ENCODE measurements at places on chromosomes 7 and 10.

GRCh38 chr7:94022550-94022949 lies 18.4 kb upstream of the BET1 start:
- DNase-seq, result no peak

DNA sequence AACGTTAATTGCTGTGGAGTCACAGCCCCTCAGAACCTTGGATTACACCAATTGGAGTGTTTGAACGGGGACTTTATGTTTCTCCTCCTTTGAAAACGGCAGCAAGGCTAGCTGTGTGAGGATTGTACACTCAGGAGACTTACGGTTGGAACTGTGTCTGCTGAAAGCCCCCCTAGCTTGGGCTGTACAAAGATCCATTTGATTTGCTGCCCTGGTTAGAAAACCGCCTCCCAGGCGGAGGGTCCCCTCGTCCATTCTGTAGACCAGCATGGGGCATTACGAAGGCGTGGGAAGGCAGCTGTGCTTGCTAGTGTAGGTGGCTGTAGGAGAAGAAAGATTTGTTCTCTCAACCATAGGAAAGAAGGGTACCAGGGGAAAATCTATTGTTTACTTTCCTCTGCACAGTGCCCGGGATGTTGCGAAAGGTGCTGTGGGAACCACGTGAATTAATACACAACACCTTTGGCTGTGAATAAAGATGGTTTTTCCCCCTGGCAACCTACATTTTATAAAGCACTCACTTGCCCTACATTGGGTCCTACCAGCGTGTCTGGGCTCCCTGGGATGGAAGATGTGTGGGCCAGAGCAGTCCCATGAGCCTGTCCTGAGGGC lies 73.4 kb upstream of the BTBD16 start:
- no peak for DNase-seq

- no peak for DNase-seq
Observed at GRCh38 chr7:81433206-81433605, 336.6 kb downstream of the HGF start.

- DNase-seq, result no peak
Observed at GRCh38 chr7:109873296-109873695, 1217.6 kb upstream of the LRRN3 start.

DNA sequence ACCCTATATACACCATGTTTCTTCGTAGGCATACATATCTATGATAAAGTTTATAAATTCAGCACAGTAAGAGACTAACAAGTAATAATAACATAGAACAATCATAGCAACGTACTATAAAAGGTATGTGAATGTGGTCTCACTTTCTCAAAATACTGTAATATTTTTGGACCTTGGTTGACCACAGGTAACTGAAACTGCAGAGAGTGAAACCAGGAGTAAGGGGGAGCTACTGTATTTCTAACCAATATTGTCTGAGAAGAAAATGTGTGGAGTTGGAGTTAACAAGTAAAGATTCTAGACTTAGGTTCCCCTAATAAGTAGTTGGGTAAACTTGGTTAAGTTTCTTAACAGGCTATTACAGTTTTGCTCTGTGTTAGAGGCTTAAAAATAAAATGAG lies 72.1 kb downstream of the GNAI1 start:
- no peak for DNase-seq

DNA sequence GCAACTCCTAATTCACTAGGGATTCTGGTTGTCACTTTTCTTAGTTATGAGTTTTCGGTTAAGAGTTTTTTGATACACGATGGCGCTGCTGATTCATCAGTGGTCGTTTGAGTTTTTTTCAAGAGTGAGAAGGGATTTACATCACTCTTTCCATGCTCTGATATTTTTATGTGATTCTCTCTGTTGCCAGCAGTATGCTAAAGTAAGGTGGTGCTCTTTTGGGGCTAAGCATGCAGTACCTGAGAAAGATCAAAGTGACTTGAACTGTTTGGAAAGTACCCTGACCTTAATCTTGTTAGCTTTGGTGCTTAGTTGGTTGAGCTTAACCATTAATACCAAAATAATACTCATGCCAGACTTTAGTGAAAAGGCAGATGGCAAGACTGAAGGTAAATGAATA lies 28.1 kb downstream of the STAMBPL1 start:
- DNase-seq, result no peak

GRCh38 chr10:104931612-104932134 lies 290.6 kb downstream of the SORCS3 start:
- DNase-seq, result no peak

- DNase-seq, result no peak
Observed at GRCh38 chr7:28812616-28813015, 145.5 kb downstream of the TRIL start.

- no peak for DNase-seq
Observed at GRCh38 chr7:15839416-15840100, 153.1 kb upstream of the MEOX2 start.

DNA sequence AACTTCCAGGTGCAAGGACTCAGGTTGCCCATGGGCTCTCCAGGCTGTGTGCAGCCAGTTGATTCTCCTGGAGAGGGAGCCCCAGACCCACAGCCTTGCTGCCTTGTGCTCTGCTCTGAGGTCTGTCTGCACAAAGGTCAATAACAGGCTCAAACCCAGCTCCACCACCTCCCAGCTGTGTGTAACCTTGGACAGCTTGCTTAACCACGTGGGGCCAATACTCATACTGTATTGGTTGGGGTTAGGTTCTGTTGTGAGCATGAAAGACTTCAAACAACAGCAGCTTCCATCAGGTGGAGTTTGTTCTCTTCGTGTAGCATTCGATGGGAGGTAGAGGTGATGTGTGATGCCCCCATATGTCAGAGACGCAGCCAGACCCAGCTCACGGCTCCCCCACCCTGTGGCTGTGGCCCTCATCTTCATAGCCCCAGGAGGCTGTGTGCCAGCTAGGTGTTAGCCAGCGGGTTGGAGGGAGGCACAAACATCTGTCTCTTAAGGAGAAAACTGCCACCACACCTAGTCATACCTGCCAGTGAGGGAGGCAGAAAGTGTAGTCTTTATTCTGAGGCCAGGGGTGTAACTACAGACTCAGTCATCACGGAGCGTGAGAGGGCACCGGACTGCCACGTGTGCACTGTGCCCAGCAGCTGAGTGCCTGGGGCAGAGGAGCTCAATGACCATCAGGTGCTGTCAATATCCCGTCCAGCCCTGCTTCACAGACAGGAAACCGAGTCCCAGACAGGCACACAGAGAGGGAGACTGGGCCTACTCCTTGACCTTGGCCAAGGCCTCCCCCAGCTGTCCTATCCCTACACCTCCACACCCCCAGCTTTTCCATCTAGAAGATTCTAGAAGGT lies 8.1 kb upstream of the POLD2 start:
- no peak for DNase-seq

DNA sequence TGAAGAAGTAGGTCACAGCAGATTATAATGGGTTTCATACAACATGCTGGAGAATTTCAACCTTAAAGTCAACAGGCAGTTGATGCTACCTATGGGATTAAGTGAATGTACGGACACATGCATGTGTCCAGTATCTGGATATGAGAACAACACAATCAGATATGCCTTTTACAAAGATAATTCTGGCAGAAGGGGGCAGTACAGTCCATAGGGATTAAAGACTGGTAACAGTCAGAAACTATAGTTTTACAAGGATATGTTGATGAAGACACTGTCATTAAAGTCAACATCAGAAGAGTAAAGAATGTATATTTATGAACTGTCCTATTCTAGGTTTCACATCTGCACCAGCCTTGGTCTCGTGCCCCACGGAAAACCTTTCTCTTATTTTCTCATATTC lies 41.5 kb downstream of the ANKMY2 start:
- DNase-seq, result no peak

DNA sequence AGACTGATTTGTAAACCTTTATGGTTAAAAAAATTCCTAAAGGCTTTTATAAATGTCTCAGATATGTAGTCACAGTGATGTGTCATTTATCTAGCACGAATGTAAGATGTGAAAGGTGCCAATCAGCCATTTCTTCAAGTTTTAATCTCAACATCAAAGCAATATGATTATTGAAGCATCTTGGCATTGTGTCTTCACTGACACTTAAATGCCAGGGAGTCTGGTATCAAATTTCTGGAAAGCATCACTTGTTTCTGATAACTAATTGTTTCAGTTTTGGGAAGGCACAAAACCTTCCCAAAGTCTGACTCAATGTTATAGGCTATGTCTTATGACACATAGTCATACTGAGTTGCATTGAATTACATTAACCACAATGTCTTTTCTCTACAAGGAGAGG lies 492.0 kb upstream of the CNTNAP2 start:
- DNase-seq, result no peak

- DNase-seq, result no peak
Observed at GRCh38 chr10:100330079-100330478, at the start of gene PKD2L1. Gene PKD2L1 (minus strand): TSS chr10:100330228. CDS start chr10:100330103, 125 bp downstream.

DNA sequence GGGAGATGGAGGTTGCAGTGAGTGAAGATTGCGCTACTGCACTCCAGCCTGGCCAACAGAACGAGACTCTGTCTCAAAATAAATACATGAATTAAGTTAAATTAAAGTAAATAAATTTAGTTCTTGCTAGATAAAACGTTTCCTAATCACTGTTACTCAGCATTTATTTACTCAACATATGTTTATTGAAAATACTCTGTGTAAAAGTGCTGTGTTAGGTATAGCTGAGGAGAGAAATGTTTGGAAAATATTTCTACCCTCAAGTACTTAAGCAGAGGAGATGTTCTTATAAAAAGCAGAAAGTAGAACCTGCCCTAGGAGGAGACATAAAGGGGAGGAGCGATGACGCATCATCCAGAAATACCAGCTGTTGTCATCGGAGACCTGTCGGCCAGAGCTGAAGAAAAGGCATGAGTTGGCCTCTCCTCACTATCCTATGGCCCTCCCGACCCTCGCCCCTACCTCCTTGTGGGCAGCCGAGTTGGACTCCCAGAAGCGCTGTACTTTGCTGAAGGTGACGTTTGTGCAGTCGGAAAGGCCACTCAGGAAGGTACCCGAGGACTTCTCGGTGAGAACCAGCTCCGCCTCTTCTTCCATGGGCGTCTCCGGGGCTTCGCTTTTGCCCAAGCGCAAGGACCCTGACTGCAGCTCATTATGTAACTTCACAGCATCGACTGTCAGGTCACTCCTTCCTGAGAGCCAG lies 1.1 kb downstream of the RRP12 start:
- DNase-seq, result no peak

DNA sequence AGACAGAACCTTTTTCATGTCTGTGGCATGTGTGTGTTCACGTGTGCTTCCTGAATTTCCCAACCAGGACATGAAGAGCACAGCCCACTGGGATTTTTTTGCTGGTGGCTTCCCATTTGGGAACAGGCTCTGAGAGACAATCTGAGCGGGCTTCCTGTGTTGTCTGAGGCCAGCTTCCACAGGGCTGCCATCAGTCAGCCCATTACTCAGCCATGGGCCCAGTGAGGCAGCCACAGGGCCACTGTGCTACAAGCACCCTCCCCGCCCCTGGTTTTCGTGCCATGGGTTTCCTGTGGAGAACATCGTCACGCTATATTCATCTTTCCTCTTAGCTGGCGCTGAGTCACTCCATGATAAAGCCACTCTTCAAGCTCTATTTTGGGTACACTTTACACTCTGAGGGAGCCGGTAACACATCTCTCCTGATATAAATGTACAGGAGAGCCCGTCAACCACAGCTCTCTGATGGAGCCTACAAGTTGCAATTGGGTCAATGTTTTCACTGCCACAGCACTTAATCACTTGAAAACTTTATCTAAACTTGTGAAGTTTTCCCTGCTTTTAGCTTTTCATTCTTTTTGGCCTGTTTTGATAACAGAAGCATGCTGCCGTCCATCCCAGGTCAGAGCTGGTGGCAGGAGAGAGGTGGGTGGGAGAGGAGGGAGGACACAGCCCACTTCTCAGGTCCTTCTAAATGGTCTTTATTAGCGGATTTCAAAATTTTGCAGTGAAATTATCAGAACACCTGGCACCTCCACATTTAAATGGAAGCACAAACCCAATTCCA lies 96.9 kb downstream of the HIPK2 start:
- DNase-seq, result peak; percentile 38

- DNase-seq, result no peak
Observed at GRCh38 chr7:96308253-96308949, 13.5 kb downstream of the SLC25A13 start.
